ENCODE measurements at places on chromosomes 12 and 14. TPM values are rescaled to one million over a fixed set of nuclear protein-coding genes. Genes with fewer than 3 reads are reported as not detected.

Gene NTF3
- total RNA-seq = 2.3 TPM

Gene SLC4A8
- total RNA-seq = 31.8 TPM

Gene KRT86
- total RNA-seq = 0.16 TPM

Gene PPFIBP1
- 108 TPM for total RNA-seq

Gene IL26
- total RNA-seq = not detected

Gene SRGAP1
- 40.7 TPM for total RNA-seq

Gene CD163
- 1.4 TPM for total RNA-seq

Gene TAS2R8
- total RNA-seq = 0.31 TPM

Gene SBNO1
- 48.4 TPM for total RNA-seq

Gene LTBR
- 1.9 TPM for total RNA-seq

Gene PTMS
- 26.8 TPM for total RNA-seq

Gene PLD4
- 5.8 TPM for total RNA-seq

Gene LYZ
- 4.5 TPM for total RNA-seq

Gene MUCL1
- total RNA-seq = not detected

Gene SERPINA5
- 0.16 TPM for total RNA-seq

Gene GPR65
- 0.47 TPM for total RNA-seq

Gene RNASE9
- total RNA-seq = not detected

Gene DDN
- total RNA-seq = 9.2 TPM

Gene PIWIL1
- not detected for total RNA-seq

Gene EML1
- total RNA-seq = 137 TPM

Gene ARHGDIB
- total RNA-seq = 5.8 TPM

Gene C12orf50
- not detected for total RNA-seq

Gene PLCZ1
- total RNA-seq = not detected

Gene NUDT14
- total RNA-seq = 18.2 TPM

Gene KRT78
- total RNA-seq = 1.9 TPM

Gene DTX1
- total RNA-seq = 16.2 TPM

Gene SIVA1
- total RNA-seq = 21.2 TPM

Gene JAG2
- total RNA-seq = 31.7 TPM

Gene TMEM117
- 15.0 TPM for total RNA-seq

Gene ERP27
- total RNA-seq = not detected

Gene CLEC9A
- total RNA-seq = not detected

Gene CMA1
- not detected for total RNA-seq

Gene PARPBP
- total RNA-seq = 5.5 TPM

Gene TOMM20L
- not detected for total RNA-seq

Gene CHGA
- 37.9 TPM for total RNA-seq

Gene HOXC13
- not detected for total RNA-seq

Gene KLRC2
- 2.5 TPM for total RNA-seq

Gene GPR84
- total RNA-seq = 0.16 TPM

Gene CHPT1
- 38.1 TPM for total RNA-seq

Gene HCFC2
- total RNA-seq = 84.4 TPM

Gene ACRBP
- 0.62 TPM for total RNA-seq

Gene TMPRSS12
- not detected for total RNA-seq

Gene INHBC
- not detected for total RNA-seq

Gene RNF212B
- not detected for total RNA-seq

Gene DDX54
- total RNA-seq = 12.0 TPM

Gene DUSP16
- total RNA-seq = 10.0 TPM

Gene CSRP2
- 149 TPM for total RNA-seq

Gene CBX5
- total RNA-seq = 104 TPM

Gene LUM
- total RNA-seq = 20.1 TPM

Gene MIP
- total RNA-seq = 0.62 TPM

Gene DYNLL1
- total RNA-seq = 252 TPM

Gene AVPR1A
- 7.6 TPM for total RNA-seq

Gene LRFN5
- 93.0 TPM for total RNA-seq

Gene KRT81
- total RNA-seq = not detected

Measured in occipital lobe (tissue), 3 donors.